Immature natural killer cell (primary cell): ENCODE measurements at places on chromosomes 5 and 9. TPM values are rescaled to one million over a fixed set of nuclear protein-coding genes. Genes with fewer than 3 reads are reported as not detected.

DNA sequence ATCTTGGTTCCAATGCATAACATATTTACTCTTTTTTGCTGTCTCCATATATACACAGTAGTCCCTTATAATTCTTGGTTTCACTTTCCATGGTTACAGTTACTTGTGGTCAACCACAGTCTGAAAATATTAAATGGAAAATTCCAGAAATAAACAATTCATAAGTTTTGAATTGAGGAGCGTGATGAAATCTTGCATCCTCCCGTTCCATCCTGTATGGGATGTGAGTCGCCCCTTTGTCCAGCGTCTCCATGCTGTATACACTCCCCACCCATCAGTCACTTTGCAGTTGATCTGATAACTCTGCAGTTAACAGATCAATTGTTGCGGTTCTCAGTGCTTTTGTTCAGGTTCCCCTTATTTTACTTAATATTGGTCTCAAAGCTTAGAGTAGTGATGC, 11.5 kb upstream of the FAF2 start:
- DNase-seq, result no peak

- DNase-seq, result no peak
Observed at GRCh38 chr9:134811673-134812342, 68.8 kb upstream of the FCN2 start.

OTP gene
- polyA plus RNA-seq, result not detected

GRCh38 chr5:67234671-67235176, 38.1 kb upstream of the CD180 start:
- DNase-seq, result no peak

DNA sequence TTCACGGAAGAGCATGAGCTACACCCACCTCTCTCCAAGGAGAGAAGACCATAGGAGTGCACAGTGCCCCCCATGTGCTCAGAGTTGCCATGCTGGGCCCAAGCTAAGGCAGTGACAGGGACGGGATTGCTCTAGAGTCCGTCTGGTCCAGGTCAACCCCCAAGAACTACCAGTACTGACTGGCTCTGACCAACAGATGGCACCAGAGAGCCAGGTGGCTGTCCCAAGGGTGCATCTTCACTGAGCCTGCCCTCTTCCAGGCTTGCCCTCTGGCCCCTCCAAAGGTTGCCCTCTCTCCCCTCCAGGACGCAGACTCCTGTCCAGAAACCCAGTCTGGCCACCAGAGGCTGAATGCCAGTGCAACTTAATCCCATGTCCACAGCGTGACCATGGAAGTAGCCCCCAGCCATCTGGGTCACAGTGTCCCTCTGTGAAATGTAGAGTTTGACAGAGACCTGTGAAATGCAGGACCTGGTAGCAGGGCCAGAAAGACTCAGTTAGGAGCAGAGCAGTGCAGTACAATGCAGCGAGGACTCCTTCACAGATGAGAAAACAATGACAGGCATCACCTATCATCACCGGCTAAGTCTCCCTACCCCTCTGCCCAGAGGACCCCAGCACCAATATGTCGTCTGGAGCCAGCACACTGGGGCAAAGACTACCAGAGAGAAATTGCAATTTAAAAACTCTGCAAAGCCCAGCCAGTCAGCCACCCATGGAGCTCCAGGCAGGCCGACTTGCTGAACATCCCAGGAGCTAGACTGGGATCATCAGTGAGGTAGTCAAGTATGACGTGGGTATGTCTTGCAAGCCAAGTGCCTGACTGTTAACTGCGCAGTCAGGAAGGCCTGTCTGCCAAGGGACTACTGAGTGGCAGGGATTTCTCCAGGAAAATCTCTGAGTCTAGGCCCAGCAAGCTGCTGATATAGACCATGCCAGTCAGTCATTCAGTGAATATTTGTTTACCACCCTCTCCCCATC, 7.7 kb upstream of the SKP1 start:
- peak; percentile 73 for DNase-seq

- no peak for DNase-seq
Observed at GRCh38 chr5:10611290-10611689, 47.4 kb downstream of the ANKRD33B start.

PROB1 gene
- 0.39 TPM for polyA plus RNA-seq

APBA1 gene
- not detected for polyA plus RNA-seq

ANKRD20A1 gene
- not detected for polyA plus RNA-seq

TMEM267 gene
- 20.2 TPM for polyA plus RNA-seq

CPLANE1 gene
- 2.0 TPM for polyA plus RNA-seq

- DNase-seq, result no peak
Observed at GRCh38 chr5:147442224-147442623, 67.6 kb downstream of the DPYSL3 start.

GRCh38 chr5:170913573-170913972, 51.8 kb downstream of the RANBP17 start:
- DNase-seq, result no peak

DNA sequence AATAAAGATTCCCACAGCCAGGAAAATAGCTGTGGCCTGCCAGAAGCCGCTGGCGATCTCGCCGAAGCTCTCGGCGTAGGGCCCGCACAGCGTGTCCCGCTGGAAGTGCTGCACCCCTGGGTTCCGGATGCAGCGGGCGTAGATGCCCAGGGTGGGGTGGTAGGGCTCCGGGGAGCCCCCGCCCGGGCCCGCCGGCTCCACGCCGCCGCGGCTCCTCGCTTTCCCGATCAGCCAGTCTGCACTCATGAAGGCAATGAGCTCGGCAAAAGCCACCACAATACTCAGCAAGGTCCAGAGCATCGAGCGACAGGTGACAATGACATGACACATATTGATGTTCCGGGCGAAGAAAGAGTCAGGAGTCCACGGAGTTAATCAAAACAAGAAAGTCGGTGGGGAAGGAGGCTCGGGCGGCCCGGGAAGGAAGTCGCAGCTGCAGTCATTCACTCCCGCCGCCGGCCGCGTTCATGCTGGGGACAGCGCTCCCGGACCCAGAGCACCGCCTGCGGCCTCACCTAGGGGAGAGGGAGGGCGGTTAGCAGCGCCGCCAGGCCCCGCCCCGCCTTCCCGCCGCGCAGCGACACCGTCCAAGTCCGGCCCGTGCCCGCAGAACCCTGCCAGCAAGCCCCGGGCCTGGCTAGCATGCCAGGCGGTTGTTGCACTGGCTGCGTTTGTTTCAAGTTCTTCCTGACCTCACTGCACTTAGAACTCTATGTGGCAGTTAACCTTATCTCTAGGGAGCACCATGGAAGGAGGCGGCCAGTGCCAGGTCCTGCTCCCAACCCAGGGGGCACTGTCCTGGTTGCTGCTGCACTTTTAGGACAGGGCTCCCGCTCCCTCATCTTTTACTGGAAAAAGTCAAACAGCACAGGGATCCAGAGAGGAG, 138.4 kb downstream of the LHFPL2 start:
- peak; percentile 28 for DNase-seq

- DNase-seq, result no peak
Observed at GRCh38 chr9:97714435-97714834, 17.3 kb upstream of the XPA start.

GRCh38 chr9:6929441-6930215, 171.9 kb downstream of the KDM4C start:
- DNase-seq, result no peak

IGIP gene
- polyA plus RNA-seq, result 0.35 TPM

DNA sequence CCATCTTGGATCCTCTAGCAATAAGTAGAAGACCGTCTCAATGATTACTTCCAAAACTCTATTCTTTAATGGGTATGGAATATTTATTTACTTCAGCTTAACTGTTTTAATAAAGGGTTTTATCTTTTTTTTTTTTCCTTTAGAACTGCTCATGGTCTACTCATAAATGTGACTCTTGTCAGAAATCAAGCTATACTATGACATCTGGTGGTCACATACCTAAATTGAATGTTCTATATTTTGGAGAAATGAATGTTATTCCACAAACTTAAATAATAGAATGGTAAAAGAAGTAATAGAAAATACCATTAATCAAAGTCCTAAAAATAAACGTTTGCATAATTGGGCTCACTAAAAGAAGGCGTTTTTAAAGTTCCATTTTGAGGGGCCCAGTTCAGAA, 131.2 kb upstream of the PLCXD3 start:
- no peak for DNase-seq

DNA sequence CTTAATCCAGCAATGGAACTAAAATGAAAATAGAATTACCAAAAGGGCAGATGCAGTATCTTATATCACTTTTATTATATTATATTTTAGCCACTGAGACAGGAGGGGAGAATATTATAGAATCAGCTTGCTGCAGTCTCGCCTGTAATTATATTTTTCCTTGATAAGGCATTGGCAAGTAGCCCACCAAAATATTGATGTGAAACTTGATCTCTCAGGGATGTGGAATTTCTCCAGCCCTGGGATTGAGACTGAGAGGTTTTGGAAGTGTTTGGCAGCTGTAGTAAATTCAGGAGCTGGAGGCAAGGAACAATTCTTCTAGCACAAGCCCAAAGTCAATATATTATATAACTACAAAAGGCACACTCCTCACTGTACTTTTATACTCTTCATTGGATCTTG, 142.1 kb upstream of the ADAMTSL1 start:
- DNase-seq, result no peak

DNA sequence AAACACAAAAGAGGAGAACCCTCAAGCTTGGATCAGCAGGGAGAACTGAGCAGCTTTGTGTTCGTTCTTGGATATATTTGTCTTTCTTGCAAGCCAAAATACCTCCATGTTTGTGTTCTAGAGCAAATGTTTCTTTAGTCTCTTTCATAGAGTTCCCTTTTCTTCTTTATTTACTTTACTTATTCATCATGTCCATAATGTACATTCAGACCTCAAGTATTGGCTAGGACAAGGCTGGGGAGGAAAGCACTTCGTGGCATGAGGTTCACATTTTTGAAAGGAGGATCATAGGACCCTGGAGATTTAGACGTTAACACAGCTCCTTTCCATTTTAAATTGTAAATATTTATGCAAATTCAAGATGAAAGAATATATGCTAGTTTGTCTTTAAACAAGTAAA, 590.2 kb upstream of the MEF2C start:
- DNase-seq, result no peak

DNA sequence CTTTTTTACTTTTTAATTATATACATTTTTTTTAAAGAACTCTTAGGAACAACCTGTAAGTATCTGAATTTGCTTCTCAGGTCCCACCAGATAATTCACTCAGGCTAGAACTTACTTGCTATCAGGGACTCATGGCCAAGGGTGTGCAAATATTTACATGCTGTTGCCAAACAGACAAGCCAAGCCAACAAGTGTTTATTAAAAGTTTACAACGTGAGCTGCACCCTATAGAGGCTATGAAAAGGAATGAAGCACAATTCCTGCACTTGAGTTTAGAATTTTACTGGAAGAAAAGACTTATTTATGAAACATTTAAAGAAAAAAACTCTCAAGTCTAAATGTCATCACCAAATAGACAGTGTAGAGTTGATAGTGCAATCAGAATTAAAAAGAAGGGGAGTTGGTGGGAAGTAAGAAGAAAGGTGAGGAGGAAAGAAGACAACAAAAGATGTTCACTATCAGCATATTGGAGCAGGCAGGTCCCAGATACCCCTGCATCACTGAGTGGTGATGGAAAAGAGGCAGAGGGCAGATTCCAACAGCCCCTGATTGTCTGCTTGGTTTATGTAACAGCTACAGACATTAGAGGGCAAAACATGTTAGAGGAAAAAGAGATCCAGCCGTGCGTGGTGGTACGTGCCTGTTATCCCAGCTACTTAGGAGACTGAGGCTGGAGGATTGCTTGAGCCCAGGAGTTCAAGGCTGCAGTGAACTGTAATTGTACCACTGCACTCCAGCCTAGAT, 32.8 kb downstream of the SH3RF2 start:
- DNase-seq, result no peak

CCNI2 gene
- 0.13 TPM for polyA plus RNA-seq

OR13C8 gene
- polyA plus RNA-seq, result not detected

GRCh38 chr5:154771383-154771901, 16.3 kb downstream of the LARP1 start:
- DNase-seq, result no peak

DNA sequence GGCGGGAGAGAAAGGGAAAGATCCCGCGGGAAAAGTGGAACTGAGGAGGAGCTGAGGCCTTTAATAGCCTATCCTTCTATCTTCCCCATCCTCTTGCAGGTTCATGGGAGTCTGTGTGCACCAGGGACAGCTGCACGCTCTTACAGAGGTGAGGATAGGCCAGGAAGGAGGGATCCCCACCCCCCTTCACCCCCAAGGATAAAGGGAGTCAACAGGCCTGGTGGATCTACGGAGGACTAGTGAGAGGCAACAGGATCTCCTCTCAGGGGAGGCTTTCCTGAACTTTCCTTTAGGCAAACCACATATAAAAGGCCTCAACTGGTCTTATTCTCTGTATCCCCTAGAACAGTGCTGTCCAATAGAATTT, 1.1 kb downstream of the TESK1 start:
- DNase-seq, result no peak

GRCh38 chr5:135543485-135544304, 7.9 kb upstream of the NEUROG1 start:
- no peak for DNase-seq

DNA sequence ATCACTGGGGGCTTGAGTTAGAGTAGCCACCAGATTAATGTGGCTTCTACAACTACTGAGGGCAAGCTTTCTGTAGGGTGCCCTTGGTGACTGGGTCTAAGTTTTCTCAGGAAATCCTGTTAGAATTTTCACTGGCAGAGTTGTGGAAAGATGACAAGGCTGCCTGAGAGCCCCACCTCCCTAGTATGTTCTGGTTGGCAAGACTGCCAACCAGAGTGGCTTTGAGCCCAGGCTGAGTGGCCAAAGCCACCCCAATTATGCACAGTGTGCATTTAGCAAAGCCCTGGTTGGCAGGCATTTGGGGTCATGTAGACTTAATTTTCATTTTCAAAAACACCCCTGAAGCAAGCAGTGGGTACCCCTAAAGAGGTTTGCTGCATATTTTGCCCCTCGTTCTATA, 136.7 kb upstream of the HAPLN1 start:
- no peak for DNase-seq

- DNase-seq, result no peak
Observed at GRCh38 chr5:169721771-169722170, 84.7 kb downstream of the DOCK2 start.

GRCh38 chr9:87909310-87910041, 8.3 kb upstream of the SPATA31C1 start:
- no peak for DNase-seq

DNA sequence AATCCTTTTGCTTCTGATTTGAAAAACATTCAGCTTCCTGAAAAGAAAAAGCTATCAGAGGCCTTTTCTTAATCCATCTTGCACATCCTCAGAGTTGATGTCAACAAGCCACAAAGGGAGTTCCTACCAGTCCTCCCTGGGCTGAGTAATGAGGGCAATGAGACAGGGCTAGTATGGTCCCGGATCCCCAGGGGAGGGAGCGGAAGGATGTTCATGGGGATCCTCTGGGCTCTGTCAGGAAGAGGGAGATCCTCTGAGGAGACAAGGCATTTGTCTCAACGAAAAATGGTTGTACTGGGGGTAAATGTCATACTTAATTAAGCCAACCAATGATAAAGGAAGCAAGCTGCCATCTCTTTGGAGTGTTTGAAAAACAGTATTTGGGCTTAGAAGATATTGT, 195.3 kb downstream of the DTWD2 start:
- no peak for DNase-seq

ZFP2 gene
- polyA plus RNA-seq, result not detected
